ENCODE measurements at places on chromosomes 5 and 9.

GRCh38 chr9:136544964-136545691 is 720 bp downstream of the NOTCH1 start:
- peak; percentile 48 for DNase-seq

DNA sequence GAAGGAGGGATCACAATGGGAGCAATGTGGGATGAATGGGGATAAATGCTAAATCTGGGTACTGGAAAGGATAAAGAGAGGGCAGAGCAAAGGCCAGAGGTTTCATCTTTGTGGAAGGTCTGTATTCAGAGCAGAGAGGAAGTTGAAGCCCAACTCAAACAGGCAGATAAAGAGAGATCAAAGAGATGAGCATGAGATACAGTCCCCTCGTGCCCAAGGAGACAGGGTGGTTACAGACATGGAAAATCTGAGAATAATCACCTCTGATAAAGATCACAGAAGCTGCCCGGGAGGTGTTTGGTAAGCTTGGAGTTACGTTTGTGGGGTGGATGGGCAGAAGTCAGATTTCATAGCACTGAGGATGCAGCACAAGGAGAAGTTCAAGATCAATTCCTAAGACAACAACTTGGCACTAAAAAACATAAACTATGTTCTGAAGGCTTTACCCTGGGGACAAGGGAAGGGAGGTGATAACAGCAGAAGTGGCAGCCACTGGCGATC is 459 bp upstream of the ERAP2 start:
- no peak for DNase-seq

GRCh38 chr9:91106415-91107081 is 255.2 kb downstream of the AUH start:
- DNase-seq, result no peak

DNA sequence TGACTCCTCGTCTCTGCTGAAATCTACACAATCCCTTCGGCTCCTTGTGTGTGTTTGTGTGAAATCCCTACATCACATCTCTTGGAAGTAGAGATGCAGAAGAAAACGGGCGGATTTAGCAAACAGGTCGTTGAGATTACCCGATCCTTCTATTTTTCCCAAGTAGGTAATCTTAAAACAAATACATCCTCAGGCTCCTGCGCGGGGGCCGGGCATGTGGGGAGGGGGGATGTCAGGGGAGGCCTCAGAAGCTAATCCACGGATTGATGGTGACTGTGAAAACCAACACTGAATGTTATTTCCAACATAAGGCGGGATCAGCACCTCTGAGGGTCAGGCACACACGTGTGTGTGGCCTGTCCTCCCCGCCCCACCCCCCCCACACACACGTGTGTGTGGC is 137.8 kb downstream of the ROR2 start:
- no peak for DNase-seq

- peak; percentile 66 for DNase-seq
Observed at GRCh38 chr5:172680921-172681320, 39.9 kb downstream of the NEURL1B start.

DNA sequence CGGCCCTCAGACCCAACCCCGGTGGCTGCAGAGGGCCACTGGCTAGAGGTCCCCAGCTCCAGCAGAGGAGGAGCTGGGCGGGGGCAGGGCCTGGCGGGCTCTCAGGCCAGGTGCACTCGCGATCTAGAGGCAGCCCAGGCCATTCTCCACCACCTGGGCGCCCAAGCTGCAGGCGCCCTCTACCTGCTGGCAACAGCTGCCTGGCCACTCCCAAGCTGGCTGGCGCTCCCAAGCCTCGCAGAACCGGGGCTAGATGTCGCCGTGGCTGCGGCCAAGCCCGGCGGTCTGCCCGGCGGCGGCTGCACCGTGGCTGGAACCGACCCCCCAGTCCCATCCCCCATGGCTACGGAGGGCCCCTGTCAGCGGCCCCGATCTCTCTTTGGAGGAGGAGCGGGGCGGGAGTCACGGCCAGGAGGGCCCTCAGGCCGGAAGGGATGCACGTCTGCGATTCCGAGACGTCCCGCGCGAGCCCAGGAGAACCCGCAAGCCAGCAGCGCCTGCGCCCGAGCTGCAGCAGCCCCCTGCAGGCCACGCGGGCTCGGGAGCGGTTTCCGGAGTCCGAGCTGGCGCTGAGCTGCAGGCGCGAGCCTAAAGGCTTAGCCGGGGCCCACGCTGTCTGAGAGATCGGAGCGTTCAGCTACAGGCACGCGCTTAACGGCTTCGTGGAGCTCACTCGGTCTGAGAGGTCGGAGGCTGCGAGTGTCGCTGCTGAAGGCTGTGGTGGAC is 44.3 kb upstream of the BICD2 start:
- DNase-seq, result peak; percentile 64

GRCh38 chr9:89839952-89840351 is 235.1 kb downstream of the GADD45G start:
- DNase-seq, result no peak

- DNase-seq, result no peak
Observed at GRCh38 chr5:27548484-27548883, 510.1 kb upstream of the CDH9 start.

DNA sequence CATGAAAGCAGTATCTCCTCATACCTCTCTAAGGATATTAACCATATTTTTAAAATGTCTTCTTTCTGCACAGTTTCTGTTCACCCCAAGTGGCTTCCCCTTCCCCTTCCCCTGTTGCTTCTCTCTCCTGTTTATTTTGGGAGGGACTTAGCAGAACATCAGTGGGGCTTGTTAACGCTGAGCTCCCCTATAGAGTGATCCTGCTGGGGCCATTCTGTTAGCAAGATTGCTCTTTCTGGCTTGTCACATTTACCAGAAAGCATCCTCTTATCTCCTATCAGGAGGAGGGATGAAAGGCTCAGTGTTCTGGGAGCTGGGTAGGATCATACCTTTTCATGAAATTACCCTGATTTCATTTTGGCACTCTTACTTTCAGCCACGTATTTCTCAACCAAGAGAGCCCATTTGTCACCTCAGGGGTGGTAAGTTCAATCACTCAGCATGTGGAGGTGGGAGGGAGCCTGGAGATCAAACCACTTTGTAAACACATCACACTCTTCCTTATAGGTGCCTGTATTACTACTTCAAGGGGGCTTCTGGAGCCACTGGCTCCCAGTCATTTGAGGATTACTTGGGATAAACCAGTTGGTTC is 16.7 kb downstream of the NXNL2 start:
- DNase-seq, result no peak

DNA sequence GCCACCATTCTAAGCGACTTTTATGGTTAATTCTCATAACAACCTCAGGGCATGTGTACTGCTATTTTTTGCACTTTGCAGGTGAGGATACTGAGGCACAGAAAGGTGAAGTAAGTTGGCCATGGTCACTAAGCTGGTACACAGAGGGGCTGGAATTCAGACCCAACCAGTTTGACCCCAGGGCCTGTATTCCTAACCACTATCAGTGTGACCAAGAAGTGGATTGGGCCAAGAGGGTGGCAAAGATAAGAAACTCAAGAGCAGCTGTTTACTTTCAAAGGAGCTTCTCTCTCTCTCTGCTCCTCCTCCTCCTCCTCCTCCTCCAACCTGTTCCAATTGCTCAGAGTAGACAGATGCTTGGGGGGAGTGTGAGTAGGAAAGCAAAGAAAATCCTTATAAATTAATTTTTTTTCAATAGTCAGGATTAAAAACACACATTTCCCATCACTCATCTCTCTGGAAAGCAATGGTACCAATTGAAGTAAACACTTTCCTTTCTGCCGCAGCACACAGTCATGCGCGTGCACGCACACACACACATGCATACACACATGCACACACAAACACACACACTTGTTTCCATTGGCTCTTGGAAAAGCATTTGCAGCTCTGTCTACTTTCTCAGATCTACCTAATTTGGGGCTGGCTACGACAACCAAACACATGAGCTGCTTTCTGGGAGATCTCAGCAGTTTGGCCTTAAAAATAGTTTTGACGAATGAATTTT is 736.7 kb upstream of the WWC1 start:
- no peak for DNase-seq

- DNase-seq, result no peak
Observed at GRCh38 chr9:35615981-35616680, 2.1 kb downstream of the CD72 start.

DNA sequence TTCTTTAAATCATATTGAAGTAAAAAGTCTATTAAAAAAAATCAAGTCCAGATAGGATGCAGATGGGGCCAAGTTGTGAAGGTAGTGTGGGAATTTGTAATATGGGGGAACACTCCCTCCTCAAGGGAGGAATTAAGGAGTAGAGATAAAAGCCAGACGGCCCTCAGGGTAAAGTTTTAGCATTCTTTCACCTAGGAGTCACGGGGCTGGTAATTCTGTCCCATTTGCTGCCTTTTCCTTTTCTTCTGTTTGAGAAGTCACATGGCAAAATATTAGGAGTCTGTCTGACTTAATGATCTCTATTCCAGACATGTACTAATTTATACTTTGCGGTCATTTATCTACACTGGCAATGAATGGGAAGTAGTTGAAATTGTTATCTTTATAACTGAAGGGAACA is 61.9 kb downstream of the SNX24 start:
- DNase-seq, result no peak

GRCh38 chr9:135813671-135814290 is 93.6 kb downstream of the CAMSAP1 start:
- no peak for DNase-seq

GRCh38 chr9:31542384-31543055 is 841.9 kb upstream of the ACO1 start:
- DNase-seq, result peak; percentile 1

Data from suppressor macrophage treated with lipopolysaccharide for 1 hour (primary cell).